ENCODE measurements at places on chromosomes 1 and 21. TPM values are rescaled to one million over a fixed set of nuclear protein-coding genes. Genes with fewer than 3 reads are reported as not detected.

CLCA1 gene
- total RNA-seq, result not detected

- DNase-seq, result no peak
Observed at GRCh38 chr1:240835291-240835690, 223.3 kb upstream of the GREM2 start.

- DNase-seq, result no peak
Observed at GRCh38 chr21:28283641-28284490, 708.8 kb downstream of the LTN1 start.

SLC5A9 gene
- 2.3 TPM for total RNA-seq

DNA sequence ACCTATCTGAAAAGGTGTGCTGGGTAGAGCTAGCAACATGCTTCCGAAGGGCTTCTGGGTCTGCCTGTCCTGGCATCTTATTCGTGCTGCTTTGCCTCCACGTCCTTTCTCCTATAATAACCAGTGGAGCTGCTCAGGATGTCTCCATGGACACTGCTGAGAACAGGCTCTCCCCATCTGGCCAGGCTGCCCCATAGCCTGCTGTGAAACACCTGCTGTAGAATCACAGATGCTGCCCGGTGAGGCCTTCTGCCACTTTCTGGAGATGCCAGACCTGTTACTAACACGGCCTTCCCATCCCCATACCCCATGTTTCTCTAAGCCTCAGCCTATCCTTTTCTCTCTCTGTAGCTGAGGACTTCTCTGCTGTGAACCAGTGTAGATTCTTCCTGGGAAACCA lies 120.5 kb downstream of the IER5 start:
- no peak for DNase-seq

DNA sequence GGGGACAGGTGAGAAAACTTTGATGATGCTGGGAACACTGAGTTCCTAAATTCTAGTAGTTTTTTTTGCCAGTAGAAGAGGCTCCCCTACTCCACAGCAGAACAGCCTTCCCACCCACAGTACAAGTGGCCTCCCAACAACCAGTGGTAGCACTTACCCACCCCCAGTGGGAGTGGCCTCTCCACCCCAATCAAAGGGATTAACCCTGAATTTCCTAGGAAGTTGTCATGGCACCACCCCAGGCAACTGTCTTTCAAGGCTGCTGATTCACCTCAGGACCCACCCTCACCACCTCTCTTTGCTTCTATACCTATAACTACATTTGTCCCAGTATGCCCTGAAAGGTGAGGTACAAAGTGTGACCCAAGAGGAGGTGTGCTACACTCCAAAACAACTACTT lies 81.4 kb upstream of the PRDX6 start:
- DNase-seq, result no peak

GRCh38 chr1:20227704-20228103 lies 41.4 kb upstream of the PLA2G2C start:
- no peak for DNase-seq

GRCh38 chr1:93623875-93624274 lies 57.8 kb downstream of the BCAR3 start:
- DNase-seq, result no peak

TIAM1 gene
- total RNA-seq, result 30.0 TPM

All from kidney (tissue), 22 donors.